Cerebellar cortex (tissue), 1 donor: ENCODE measurements at places on chromosomes 4 and X.

DNA sequence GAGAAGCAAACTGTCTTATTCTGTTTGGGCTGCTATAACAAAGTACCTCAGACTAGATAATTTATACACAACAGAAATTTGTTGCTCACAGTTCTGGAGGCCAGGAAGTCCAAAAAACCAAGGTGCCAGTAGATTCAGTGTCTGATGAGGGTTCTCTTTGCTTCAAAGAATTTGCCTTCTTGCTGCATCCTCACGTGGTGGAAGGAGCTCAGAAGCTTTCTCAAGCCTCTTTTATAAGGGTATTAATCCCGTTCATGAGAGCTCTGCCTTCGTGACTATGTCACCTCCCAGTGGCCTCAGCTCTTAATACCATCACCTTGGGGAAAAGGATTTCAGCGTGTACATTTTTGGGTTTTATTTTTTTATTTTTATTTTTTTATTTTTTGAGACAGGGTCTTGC lies 20.1 kb downstream of the CA5B start:
- DNase-seq: no peak

DNA sequence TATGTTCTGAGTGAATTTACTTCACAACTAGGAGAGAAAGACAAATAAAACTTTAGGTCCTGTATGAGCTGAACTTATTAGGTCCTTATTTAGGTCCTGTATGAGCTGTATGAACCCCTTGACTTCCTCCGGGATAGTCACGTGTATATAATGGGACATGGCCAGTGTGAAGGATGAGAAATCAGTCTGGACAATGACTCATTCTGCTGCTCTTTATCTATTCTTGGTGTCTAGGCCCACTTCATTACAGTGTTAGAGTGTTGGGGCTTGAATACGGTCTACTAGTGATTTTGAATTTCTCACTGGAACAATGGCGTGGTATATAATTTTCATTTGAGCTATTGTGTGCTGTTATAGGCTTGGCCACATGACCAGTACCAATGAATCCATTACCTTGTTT lies 21.9 kb downstream of the STK26 start:
- no peak for DNase-seq

- no peak for DNase-seq
These were observed 537.5 kb downstream of the BCOR start for GRCh38 chrX:39560271-39560670.

DNA sequence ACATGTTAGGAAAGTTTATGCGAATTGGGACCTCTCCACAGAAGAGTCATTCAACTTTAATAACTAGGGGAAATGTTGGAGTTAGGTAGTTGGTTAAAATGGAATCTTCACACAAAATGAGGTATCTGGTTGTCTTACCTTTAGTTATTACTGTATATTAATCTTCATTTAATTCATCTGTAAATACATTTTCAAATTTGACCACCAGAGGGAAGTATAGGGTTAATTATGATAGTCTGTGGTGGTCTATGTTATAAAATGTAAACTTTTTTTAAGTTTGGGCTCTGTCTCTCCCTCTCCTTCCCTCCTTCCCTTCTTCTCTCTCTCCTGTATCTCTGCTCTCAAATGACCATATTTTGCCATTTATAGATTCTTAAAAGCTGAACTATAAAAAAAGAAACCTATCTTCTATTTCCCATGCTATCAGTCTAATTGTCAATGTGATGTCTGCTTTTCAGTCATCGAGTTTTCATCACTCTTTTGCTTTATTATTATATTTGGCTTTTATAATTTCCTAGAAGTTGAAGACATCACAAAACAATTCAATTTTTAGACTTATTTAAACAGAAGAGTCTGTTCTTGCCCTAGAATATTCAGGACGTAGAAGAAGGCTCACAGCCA lies 49.8 kb downstream of the TMEM144 start:
- DNase-seq: no peak

DNA sequence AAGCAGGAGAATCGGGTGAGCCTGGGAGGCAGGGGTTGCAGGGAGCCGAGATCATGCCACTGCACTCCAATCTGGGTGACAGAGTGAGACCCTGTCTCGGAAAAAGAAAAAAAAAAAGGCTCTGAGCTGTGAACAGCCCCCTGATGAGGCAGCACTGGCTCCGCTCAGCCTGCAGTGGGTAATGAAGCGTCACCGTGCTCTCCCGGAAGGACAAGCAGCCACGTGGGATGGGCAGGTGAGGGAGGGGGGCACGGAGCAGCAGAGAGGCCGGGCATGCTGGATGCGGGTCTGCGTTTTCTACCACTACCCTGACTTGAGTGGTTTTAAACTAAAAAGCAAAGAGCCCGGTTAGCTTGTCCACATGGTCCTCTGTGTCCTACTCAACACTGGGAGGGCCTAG lies 15.5 kb downstream of the TACC3 start:
- no peak for DNase-seq

GRCh38 chrX:45743081-45743533 lies 542.4 kb upstream of the DIPK2B start:
- DNase-seq: no peak

DNA sequence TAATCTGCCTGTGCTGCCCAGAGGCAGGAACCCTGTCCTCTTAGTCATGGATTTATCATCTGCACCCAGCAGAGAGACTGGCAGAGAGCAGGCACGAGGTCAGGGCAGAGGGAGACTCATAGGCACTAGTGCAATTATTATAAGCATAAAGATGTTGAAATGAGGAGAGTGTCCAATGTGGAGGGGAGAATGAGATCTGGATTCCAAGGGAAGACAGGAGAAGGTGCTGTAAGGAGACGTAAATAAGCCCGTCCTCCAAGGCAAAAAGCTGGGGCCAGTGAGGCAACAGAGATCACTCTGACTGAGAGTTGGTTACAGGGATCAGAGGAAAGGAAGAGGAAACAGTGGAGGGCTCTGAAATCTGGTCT lies 406.2 kb downstream of the MAPK10 start:
- DNase-seq: no peak

DNA sequence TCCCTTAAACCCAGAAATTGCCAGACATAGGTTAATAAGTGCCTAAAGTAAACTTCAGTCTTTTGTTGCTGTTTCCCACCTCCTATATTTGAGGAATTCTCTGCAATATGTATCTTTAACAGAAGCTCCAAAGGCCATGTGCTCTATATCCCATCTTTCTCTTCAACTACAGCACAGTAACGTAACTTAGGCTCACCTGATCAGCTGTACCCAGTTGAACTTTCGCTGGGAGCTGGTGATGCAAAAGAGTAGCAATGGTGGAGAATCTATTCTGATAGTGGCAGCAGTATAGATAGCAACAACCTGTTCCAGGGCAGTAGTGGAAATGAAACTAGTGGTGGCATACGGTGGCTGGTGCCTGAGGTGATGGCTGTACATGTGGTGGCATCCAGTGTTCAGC lies 33.2 kb upstream of the YTHDC1 start:
- DNase-seq: no peak

DNA sequence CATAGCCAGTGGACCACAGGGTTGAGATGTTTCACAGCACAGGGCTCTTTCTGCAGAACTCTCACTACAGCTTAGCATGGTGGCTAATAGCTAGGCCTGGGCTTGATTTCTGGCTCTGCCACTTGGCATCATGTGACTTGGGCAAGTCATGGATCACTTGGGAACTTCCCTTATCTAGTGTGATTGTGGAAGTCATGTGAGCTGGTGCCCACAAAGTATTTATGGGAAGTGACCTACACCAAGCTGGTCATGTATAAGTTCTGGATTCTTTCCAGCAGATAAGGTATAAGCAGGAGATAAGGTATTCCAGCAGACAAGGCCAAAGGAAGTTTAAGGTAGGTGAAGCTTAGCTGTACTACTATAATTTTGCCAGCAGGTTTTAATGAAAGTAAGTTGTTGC lies 61.0 kb downstream of the REELD1 start:
- DNase-seq: no peak

- no peak for DNase-seq
These were observed 94.6 kb downstream of the ANK2 start for GRCh38 chr4:113144091-113144490.

- no peak for DNase-seq
These were observed 33.0 kb downstream of the NOP14 start for GRCh38 chr4:2930135-2930757.

GRCh38 chrX:12685541-12685940 lies 105.7 kb upstream of the PRPS2 start:
- DNase-seq: no peak

- no peak for DNase-seq
These were observed 57.8 kb upstream of the BEND2 start for GRCh38 chrX:18278449-18278848.

GRCh38 chr4:833156-833555 lies 7.2 kb upstream of the CPLX1 start:
- no peak for DNase-seq

DNA sequence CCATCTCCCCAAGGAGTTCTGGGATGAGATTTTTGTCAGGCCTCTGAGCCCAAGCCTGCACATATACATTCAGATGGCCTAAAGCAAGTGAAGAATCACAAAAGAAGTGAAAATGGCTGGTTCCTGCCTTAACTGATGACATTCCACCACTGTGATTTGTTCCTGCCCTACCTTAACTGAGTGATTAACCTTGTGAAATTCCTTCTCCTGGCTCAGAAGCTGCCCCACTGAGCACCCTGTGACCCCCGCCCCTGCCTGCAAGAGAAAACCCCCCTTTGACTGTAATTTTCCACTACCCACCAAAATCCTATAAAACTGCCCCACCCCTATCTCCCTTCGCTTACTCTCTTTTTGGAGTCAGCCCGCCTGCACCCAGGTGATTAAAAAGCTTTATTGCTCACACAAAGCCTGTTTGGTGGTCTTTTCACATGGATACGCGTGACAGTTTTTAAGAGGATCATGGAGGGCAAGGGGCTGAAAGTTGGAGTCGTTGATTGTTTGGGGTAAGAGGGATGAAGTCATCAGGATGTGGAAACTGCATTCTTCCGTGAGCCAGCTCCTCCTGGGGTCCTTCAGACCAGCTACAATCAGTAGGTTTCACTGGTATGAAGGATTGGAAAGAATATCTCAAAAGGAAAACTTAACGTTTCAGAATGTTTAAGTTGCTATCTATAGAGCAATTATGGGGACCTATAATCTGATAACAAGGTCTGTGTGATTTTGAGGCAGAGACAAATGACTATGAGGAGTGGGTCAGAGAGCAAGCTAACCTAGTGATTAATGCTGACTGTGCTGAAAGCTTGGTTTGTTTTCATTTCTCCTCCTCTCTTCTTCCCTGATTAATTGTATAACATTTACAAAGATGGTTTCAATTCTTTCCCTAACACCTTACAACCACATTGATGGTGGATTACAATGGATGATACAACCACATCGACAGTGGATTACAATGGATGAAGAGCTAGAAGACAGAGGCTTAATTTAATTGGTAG lies 28.6 kb upstream of the MAGEA11 start:
- DNase-seq: no peak

DNA sequence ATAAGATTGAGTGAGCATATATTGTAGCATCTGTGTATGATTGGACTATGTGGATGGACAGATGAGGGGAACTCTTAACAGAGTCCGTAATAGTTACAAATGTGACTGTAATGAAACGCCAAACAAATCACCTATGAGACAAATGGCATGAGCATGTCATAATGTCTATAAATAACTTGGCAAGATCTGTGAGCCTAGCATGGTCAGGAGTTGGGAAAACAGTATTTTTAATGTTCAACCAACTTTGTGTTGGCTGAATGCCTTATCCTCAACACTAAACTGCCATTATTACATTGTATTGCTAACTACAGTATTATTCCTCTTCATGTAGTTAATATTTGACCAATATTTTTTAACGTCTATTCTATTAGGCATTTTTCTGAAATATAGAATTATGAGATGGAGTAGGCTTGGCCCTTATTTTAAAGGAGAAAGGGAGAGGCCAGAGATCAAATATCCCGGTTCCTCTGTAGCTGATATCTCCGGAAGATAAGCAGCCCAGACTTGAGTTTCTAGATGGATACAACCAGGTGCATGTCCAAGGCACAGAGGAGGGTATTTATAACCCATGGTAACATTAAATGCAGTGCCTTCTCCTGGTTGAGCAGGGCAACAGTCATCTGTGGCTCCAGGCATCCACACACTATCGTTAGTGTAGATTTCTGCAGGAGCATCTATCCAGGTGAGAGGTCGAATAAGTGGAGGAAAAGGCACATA lies 32.7 kb downstream of the PF4 start:
- DNase-seq: no peak

GRCh38 chr4:121693450-121693849 lies 3.3 kb downstream of the ANXA5 start:
- DNase-seq: no peak

- DNase-seq: no peak
These were observed 149.5 kb downstream of the PPP1R2C start for GRCh38 chrX:42628471-42628870.

- DNase-seq: peak; percentile 14
These were observed 112.9 kb upstream of the AGA start for GRCh38 chr4:177555007-177555574.

DNA sequence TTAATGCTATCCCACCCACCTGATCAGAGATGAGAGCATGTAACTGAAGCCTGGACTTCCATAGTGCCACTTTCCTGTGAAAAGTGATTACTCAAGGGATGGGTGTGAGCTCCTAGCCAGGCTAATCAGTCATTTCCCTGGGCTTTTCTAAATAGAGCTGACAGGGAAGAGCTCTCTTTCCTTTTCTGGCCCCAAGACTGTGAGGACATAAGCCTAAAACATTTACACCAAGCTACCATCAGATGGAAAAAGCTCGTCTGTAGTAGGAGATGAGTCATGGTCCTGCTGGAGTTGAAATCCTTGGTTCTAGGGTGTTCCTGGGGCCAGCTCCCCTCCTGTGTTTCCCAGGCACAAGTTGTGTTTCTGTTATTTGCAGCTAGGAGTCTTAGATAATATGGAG lies 52.4 kb upstream of the NDP start:
- DNase-seq: no peak

DNA sequence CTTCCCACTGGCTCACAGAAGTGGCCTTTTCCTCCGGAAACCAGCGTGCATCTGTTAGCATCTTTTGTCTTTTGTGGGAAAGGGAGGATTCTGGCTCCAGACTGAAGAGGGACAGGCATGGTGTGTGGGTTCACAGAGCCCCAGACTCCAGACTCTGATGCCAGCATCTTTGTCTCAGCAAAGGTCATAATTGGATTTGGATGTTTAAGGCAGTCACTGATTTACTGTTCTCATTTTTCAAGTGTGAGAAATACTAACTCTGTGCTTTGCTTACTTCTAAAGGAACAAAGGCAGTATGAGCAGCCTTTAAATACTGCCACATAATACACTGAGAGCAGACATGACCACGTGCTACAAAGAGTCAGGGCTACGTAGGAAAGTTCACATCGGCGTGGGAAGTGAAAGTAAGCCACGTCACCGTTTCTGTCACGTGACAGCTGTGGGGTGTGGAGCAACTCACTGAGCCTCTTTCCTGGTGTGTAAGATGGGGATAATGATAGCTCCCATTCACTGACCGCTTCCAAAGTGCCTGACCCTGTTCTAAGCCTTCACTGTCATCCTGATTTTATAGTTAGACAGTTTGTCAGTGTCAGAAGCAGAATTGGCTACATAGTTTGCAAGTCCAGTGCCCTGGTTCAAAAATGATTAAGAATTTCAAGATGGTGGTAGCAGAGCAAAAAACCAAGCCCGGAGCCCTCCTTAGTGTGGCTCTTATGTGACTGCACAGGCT lies 24.8 kb upstream of the TMSB4X start:
- DNase-seq: peak; percentile 57

- DNase-seq: no peak
These were observed 306.1 kb upstream of the TAPT1 start for GRCh38 chr4:16532240-16532970.

- DNase-seq: no peak
These were observed 394.7 kb upstream of the ATOH1 start for GRCh38 chr4:93433840-93434239.
